ENCODE measurements at places on chromosomes 11 and 22.

GRCh38 chr11:83438438-83438837, 152.3 kb upstream of the CCDC90B start:
- no peak for DNase-seq

DNA sequence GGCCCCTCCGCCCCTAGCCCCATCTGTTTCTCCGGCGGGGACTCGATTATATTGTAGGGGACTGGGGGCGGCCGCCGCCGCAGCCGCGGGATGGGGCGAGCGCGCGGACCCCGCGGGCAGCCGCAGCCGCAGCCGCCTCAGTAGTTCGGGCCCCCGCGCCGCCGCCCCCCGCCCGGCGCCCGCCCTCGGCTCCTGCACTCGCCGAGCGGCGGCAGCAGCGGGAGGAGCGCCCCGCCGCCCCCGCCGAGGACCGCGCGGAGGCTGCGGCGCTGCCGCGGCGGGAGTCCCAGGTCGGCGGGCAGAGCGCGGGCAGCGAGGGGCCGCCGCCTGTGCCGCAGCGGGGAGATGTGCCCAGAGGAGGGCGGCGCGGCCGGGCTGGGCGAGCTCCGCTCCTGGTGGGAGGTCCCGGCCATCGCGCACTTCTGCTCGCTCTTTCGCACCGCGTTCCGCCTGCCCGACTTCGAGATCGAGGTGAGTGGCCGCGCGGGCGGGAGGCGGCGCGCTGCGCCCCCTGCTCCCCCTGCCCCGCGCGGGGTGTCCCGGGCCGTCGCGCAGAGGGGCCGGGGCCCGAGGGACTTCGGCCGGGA, at the start of gene CECR2:
Gene CECR2, plus strand, starts transcription at position 22 of the 587 bp plus-strand sequence. Its CDS starts 324 bp downstream, at position 346.
- DNase-seq, result peak; percentile 4

GRCh38 chr22:49295465-49295743, 532.3 kb downstream of the BRD1 start:
- no peak for DNase-seq

DNA sequence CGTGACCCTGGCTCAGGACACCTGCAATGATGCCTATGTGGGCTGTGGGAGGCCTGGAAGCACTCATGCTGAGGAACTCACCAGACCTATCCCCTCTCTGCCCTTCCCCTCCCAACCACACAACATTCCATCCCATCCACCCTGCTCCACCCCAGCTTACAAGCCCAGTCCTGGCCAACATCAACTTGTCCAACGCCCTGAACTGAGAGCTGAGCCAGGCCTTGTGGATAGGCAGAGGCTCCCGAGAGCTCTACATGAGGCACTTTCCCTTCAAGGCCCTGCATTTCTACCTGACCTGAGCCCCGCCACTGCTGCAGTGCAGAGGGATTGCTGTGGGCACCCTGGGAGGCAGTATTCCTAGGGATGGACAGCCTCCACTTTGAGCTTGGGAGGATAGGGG, 112.4 kb downstream of the PDE2A start:
- no peak for DNase-seq

DNA sequence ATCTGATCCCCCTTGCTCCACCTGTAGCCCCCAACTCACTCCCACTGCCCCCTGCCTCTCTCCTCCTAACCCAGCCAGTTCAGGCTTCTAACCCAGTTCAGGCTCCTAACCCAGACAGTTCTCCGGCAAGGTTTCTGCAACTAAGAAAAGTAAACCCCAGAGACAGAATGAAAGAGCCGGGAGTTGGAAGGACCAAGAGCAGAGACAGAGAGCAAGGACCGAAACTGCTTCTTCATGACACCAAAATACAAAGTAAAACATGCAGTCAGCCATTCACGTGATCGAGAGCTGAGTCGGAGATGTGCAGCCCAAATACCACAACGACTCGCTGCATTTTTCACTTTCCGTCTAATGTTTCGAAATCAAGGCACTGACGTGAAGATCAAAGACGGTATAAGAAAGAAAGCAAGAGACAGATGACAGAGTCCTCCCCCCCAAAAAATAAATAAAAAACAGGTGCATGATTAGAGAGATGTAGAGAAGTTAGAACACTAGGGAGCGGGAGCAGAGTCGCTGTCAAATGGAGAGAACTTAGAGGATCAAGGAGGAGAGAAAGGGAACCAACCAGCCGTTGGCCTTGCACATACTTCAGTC, 884 bp downstream of the IL10RA start:
- peak; percentile 61 for DNase-seq

- DNase-seq, result no peak
These were observed 93.0 kb downstream of the GUCY1A2 start for GRCh38 chr11:106925245-106925644.

- no peak for DNase-seq
These were observed 124.5 kb downstream of the COMMD9 start for GRCh38 chr11:36164506-36165250.

- no peak for DNase-seq
These were observed 380.6 kb downstream of the CTTN start for GRCh38 chr11:70778883-70779282.

DNA sequence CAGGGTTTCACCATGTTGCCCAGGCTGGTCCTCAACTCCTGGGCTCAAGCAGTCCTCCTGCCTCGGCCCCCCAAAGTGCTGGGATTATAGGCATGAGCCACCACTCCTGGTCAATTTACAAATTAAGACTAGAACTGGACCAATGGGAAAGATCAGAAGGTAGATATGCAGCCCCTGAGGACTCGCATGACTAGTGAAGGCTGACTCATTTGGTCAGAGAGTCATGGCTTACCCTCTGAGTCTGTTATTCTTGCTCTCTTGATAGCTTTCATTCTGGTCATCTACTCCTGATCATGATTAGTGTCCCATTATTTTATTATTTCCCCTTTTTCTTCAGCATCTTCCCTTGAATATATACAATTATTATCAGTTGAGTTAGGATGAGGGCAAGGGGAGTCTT, 2.7 kb upstream of the LDHAL6A start:
- DNase-seq, result no peak

DNA sequence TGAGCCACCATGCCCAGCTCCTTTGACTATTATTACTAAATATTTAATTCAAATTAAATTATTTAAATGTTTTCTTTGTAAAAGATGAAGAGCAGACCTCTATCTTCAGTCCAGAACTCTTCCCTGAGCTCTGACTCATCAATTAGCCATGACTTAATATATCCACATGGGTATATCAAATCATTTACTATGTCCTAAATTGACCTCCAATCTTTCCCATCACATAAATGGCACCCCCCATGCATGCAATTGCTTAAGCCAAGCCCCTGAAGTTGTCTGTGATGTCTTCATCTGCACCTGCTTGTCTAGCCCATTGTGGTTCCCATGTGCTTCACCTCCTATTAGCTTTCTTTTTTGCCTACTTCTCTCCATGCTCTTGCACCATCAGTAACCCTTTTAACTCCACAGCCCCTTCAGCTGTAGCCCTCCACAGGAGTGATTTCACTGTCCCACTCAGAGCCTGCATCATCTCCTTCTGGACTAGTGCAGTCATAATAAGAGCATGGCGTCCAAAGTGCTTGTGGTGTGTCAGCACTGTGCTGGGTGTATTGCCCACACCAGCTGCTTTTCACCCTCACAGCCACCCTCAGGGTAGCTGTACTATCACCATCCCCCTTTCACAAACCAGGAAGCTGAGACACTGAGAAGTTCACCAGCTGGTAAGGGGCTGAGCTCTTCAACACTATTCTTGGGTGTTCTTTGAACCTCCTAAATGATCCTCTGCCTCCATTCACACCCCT, 11.8 kb upstream of the THY1 start:
- no peak for DNase-seq

GRCh38 chr11:47857485-47857884, 9.3 kb upstream of the NUP160 start:
- DNase-seq, result no peak

GRCh38 chr11:72741849-72742512, 10.2 kb downstream of the ARAP1 start:
- no peak for DNase-seq

DNA sequence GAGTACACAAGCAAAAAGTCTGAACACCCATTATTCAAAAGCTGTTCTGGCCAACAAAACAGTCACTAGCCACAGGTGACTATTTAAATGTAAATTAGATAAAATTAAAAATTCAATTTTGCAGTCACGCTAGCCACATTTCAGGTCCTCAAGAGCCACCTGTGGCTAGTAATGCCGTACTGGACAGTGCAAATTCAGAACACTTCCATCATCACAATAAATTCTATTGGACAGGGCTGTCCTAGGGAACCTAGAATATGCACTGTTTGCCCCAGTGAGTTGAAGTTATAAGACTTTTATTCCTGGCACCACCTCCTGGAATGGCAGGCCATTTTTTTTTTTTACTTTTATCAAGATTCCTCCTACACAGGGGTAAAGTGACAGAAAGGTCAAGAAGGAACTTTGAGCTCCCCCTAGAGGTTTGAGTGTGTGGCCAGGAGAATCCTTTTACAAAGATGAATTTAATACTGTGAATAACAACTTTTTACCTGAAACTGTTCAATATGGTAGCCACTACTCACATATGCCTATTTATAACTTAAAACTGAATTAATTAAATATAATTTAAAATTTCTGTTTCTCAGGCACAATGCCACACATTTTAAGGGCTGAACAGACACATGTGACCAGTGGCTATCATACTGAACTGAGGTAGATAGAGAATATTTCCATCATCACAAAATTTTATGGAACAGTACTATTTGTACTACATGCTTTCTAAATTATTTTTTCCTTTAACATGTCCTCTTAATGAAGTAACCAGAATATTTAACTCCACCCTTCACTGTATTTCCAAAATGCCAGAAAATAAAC, 6.5 kb downstream of the MSANTD2 start:
- no peak for DNase-seq

GRCh38 chr22:46737976-46738646, at the start of gene CERK:
Gene CERK (minus strand): TSS chr22:46738252. CDS start chr22:46738148, 104 bp downstream.
- peak; percentile 46 for DNase-seq

GRCh38 chr22:21866833-21867527, 465 bp downstream of the MAPK1 start:
- DNase-seq, result no peak

DNA sequence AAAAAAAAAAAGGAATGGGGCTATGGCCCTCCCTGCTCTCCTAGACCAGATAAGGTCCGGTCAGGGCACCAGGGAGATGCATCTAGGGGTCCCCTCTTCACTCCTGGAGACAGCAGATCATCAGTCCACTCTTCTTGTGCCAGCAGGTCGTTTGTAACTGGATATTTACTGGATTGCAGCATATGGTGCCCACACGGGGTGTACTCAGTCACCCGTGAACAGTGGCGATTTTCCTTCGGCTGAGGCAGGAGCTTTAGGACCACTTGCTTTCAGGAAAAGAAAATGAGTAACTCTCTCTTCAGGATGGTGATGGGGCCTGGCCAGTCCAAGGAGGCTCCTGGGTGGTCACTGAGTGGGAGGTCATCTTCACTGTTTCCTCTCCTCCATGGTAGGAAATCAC, 38.3 kb upstream of the RAB1B start:
- DNase-seq, result no peak

DNA sequence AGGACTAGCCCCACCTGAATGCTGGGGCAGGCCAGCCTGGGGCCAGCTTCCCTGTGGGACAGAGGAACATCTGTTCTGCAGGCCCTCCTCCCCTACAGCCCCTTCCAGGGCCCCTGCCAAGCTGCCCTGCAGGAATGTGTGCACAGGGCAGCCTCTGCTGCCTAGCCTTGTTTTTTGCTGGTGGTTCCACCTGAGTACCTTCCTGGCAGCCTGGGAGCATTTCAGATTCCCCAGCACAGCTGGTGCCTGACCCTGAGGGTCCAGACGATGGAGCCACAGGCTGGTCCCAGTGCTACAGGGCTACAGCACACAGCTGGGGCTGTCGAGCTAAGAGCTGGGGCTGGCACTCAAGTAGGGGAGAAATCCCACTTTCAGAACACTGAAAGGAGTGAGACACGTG, 22.3 kb upstream of the GPR83 start:
- DNase-seq, result no peak

DNA sequence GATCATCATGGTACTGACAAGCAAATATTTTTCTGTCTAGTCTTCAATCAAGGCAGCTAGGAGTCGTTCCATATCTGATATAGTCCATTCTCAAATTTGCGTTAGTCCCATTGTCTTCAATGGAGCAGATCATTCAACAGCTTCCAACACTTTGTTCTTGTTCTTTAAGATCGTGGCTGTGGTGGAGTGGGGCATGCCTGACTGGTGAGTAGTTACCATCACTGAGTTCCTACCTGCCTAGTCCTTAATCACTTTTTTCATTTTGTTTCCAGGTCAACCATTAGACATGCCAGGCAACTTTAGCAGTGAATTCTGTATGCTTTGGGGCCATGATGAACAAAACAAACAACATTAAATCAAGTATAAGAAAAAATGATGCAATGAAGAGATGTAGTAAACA, 693.1 kb upstream of the KIRREL3 start:
- no peak for DNase-seq

- no peak for DNase-seq
These were observed 75.5 kb downstream of the KCNC1 start for GRCh38 chr11:17810041-17810440.

GRCh38 chr22:49825944-49826602, 1.6 kb downstream of the BRD1 start:
- peak; percentile 51 for DNase-seq

GRCh38 chr22:29834046-29834445, 4.0 kb downstream of the ASCC2 start:
- no peak for DNase-seq

GRCh38 chr22:43528601-43529360, 117.0 kb downstream of the MPPED1 start:
- DNase-seq, result no peak

DNA sequence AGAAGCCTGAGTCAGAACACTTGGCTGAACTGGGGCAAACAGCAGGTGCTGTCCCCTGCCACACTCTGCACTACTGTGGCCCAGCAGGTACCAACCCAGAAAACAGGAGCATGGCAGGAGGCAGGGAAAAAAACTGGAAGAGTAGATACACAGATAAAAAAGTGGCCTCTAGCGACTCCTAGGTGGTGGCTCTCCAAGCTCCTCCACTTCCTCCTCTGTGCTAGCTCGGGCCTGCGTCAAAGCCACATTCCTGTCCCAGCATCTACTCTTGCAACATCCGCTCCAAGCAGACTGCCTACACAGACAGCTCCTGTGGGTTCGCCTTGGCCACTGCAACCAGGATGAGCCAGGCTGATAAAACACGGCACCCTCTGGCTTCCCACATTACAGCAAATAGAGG, 6.9 kb downstream of the OR8B12 start:
- no peak for DNase-seq

DNA sequence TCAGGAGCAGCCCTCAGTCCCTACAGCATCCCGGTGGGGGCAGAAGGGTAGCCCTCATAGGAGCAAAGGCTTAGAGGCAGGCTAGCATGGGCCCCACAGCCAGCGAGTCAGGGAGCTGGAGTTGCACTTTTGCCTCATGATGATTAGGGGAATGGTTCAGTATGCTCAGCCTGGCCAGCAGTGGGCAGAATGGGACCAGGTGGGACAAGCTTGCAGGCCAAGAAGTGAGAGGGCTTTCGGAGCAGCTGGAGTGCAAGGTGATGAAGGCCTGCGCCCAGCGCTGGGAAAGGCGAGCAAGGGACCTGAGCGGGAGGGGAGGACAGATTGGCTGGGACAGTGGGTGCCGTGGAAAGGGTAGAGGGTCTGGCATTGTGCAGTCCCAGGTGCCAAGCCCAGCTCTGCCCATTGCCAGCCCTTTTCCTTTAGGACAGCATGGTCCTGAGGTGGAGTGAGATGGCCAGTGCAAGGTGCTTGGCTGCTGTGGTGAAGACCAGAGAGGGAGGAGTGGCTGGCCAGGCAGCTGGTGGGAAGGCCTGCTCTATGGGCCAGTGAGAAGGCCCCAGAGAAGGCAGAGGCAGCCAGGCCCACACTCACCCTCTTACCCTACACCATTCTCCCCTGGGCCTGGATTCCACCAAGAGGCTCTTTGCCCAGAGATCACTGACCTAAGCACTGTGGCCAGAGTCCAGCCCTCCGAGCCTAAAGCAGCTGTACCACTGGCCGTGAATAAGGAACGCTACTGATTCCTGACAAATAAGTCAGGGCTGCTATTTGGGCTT, 47.9 kb upstream of the SUSD2 start:
- DNase-seq, result no peak

GRCh38 chr11:35340715-35341114, 78.6 kb downstream of the SLC1A2 start:
- DNase-seq, result no peak
